ENCODE measurements at places on chromosomes 12 and 14.

- DNase-seq: no peak
Measured at GRCh38 chr12:67067453-67068203, 201.5 kb upstream of the CAND1 start.

DNA sequence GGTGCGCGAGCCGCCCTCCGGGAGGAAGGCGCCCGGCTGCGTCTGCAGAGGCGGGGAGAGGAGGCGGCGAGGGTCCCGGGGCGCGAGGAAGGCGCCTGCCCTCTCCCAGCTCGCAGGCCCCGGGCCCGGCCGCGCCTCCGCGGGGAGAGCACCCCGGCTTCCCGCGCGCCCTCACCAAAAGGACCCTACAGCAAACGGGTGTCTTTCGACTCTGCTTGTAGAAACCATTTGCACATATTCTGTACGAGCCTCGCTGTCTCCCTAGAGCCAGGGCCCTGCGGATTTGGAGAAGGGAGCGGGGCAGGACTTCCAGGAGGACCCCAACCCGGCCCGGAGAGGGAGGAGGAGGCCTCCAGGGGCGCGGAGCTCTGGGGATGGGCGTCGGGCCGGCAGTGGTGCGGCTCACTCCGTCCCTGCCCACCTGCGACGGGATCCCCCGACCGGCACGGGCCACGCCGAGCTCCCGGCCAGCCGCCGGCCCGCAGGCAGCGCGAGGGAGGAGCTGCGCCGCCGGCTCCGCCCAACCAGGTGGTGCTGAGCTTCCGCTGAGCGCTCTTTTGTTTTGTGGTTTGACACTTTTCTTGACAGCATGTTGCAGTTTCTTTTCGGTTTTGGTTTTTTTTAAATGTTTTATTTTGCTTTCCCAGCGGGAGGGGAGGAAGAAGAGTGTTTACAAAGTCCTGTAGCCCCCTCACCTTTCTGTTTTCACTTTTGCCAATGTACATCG is 103.3 kb upstream of the FKBP4 start:
- peak; percentile 61 for DNase-seq

- DNase-seq: no peak
Measured at GRCh38 chr14:61611880-61612630, 83.3 kb upstream of the HIF1A start.

DNA sequence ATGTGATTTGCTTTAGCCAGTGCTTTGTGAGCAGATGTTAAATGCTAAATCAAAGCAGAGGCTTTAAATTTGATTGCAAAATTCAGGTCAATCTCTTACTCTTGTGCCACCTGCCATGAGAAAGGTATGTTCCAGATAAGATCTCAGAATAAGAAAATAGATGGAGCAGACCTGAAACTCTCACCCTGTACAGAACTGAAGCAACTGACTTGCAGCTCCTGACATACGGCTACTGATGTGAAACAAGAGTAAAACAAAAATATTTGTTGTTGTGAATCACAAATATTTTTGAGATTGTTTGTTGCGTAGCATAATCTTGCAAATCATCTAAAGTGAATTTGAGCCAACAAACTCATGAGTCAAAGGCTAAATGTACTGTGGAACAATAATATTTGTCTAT is 3.5 kb upstream of the OSBPL8 start:
- DNase-seq: no peak

DNA sequence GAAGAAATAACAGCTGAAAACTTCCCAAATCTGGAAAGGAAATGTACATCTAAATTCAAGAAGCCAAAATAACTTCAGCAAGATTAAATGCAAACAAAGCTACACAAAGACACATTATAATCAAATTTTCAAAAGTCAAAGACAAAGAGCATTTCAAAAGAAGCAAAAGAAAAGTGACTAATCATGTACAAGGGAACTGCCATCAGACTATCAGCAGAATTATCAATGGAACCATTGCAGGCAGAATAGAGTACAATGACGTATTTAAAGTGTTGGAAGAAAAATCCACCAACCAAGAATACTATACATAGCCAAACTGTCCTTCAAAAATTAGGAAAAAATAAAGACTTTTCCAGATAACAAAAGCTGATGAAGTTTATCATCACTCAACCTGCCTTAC is 147.5 kb downstream of the NELL2 start:
- no peak for DNase-seq

DNA sequence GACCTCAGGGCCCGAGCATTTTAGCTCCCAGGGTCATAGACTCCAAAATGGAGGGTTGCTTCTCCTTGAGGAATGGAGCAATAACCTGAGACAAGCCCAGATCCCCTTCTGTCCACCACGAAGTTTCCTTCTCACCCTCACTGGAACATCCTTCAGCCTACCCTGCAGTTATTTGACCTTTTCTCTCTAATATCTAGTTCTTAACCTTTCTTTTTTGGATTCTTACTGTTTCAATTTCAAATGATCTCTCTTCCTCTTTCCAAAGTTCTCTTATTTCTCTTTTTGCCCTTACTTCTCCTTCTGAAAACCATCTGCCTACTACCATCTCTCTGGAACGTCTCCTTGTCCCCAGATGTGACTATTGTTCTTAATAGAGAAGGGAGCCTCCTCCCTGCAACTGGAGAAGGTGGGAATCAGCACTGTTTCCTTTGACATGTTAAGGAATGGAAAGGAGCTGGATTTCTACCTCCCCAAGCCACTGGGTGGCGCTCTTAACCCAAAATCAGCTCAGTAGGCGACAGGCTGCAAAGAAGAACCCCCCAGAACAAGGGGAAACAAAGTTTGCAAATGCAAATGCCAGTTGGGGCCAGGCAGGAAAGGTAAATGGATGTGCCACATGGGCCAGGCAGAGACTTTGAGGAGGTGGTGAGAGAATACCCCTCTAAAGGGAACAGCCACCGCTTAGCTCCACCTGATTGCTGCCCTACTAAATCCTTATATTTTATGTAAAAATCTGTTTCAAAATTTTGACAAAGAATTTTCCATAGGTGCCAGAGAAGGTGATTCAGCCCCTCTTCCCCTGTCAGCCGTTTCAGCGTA is 22.4 kb upstream of the PDE1B start:
- peak; percentile 19 for DNase-seq

DNA sequence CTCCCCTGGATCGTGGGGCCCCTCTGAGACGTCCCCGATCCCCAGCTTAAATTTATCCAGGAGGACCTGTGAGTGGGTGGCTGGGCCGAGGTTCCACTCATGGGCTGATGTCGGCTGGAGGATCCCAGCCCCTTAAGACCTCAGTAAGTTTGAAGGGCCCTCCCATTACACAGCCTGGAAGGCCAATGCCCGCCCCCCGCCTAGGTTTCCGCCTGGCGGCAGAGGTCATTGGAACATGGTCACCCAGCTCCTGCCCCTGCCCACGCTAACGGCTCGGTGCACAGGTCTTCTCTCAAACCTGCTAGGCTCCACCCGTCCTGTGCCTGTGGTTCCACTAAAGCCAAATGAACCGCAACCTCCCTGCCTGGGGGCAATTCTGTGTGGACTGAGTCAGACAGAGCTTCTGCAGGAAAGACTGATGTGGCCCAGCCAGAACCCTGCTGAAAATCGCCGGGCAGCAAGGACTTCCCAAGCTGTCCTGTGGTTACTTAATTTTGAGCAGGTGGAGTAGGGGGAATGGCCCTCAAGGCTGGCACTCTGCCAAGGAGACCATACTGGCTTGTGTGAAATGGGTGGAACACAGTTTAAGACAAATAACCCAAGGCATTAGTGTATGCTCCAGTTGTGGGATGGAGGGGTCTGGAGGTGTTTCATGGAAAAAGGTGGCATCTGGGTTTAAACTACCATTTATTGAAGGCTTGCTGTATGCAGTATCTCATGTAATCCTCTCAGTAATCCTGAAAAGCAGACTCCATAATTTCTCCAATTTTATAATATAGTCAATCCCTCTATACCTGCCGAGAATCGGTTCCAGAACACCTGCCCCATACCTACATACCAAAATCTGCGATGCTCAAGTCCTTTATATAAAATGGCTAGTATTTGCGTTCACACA is 903 bp upstream of the NT5DC3 start:
- DNase-seq: peak; percentile 3

DNA sequence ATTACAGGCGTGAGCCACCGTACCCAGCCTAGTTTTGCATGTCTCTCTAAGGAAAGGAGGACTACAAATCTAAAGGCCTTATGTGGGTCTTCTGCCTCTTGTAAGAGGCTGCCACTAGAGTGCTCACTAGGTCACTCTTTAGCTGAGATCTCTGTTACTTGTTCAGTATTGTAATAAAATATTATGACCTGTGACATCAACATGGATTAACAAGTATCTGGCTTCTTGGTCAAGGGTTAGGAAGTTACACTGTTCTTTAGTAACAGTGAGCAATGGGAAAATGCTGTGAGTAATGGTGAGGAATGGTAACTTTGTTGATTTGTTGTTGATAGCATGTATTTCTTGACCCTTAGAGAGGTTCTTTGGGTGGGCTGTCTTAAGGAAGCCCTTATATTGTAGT is 50.5 kb downstream of the ERC1 start:
- DNase-seq: no peak

DNA sequence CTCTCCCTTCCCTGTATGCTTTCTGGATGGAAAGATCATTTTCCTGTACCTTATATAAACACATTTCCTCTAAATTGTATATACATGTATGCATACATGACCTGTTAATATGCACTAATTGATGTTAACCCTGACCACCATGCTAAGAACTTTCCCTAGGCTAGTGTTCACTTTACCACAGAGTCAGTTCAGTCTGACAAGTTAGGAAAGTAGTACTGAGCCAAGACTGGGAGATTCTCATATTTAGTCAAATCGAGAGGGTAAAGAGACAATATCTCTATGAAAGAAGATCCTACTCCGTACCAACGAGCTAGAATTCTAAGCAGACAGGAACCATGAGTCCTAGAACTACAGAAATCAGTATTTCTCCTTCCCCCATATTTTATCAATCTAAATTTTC is 36.8 kb downstream of the ATF7 start:
- DNase-seq: no peak

- DNase-seq: no peak
Measured at GRCh38 chr14:97331526-97331925, 534.3 kb downstream of the VRK1 start.

DNA sequence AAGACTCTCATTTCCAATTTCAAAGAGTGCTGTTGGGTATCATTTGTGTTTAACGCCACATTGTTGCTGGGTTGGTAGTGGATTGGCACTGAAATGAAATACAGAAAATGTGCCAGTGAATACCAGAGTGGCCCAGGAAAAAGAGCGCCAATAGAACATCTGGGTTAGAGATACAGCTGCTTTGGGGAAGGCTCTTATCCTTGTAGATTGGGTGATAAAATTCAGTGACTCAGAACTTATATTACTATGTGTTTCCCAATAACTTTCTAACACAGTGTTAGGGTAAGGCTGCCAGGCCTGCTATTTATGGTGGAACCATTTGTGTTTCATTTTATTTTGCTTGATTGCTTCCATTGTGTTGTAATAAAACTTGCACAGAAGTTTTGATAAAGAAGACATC is 168.2 kb upstream of the SSTR1 start:
- DNase-seq: no peak

DNA sequence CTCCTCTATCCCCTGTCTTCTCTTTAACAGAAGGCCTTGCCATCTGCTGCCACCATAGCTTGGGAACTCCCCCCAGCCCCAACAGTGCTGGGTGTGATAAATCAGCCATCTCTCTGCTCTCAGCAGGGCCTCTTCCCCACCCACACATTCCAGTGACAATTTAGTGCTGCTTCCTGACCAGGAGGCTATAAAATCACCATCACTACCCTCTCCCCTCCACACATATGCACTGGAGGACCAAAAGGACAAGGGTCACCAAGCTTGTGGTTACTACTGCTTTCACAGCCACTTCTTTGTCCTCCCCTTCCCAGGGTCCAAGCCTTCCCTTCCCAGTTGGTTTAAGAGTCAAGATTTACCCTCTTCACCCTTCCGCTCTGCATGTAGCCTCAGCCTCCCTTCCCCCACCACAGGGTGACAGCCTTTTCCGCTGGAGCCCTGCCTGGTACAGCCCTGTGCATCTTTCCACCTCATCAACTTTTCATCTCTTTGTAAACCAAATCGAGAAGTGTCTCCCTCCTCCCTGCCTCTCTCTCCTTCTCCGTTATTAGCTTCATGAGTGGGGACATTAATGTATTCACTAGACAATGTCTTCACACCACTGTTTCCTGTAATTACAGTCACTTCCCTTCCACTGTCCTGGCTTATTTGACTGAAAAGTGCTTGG is 9.4 kb downstream of the PSMB5 start:
- no peak for DNase-seq

- DNase-seq: no peak
Measured at GRCh38 chr14:29462321-29462720, 465.3 kb downstream of the PRKD1 start.

DNA sequence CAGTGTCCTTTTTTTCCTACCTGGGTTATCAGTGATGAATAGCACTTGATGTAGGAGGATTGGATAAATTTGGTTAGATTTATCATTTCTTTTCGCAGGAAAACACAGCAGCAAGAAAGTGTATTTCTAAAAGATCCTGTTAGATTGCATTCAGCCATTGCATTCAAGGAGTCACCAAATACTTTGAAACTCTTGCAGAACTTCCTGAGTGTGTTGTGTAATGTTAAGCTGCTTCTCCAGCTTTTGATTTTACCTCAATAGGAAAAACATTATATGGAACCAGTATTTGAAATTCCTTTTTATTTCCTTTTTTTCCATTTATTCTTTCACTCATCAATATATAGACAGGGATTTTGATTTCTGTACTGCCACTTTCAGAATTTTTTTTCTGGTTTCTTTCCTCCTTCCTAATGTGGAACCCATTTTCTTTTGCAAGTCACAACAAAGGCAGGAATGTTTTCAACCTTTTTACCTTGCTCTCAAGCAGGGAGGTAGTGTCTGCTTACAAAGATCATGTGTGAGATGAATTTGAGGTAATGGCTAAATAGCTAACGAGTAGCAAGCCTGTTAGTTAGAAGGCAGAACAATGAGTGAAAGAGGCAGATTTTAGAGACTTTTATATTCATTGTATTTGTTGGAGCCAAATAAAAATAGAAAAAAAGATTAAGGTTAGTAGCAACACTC is 56.2 kb downstream of the PPHLN1 start:
- DNase-seq: no peak

GRCh38 chr14:73176685-73177084 is 40.4 kb downstream of the PSEN1 start:
- no peak for DNase-seq

DNA sequence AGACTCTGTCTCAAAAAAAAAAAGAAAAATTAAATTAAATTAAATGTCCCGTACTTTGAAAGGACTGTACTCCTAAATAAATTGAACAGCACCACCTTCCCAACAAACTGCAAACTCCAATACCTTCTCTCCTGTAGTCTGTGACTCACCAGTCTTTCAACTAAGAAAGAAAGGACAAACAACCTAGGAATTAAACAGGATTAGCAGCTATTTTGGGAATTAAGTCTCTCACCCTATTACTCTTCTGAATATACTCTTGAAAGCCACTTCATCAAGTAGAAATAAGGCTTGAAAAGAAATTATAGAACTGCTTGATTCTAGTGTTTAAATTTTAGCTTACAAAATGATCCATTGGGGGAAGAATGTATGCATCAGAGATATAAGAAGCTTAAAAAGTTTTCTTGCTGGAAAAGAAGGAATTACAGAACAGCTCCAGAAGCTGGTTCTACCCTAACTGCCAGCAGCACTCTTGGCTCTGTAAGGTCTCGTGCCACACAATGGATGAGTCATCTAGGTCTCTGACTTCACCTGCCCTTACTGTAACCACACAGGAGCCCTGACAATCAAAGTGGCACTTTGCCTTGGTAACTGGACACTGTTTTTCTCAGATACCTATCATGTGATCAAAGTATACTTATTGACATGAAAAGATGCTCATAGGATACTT is 57.0 kb upstream of the CERS5 start:
- peak; percentile 62 for DNase-seq

GRCh38 chr12:51926064-51926632 is 18.8 kb downstream of the ACVRL1 start:
- DNase-seq: no peak
